ENCODE measurements at places on chromosomes 3 and 15.

DNA sequence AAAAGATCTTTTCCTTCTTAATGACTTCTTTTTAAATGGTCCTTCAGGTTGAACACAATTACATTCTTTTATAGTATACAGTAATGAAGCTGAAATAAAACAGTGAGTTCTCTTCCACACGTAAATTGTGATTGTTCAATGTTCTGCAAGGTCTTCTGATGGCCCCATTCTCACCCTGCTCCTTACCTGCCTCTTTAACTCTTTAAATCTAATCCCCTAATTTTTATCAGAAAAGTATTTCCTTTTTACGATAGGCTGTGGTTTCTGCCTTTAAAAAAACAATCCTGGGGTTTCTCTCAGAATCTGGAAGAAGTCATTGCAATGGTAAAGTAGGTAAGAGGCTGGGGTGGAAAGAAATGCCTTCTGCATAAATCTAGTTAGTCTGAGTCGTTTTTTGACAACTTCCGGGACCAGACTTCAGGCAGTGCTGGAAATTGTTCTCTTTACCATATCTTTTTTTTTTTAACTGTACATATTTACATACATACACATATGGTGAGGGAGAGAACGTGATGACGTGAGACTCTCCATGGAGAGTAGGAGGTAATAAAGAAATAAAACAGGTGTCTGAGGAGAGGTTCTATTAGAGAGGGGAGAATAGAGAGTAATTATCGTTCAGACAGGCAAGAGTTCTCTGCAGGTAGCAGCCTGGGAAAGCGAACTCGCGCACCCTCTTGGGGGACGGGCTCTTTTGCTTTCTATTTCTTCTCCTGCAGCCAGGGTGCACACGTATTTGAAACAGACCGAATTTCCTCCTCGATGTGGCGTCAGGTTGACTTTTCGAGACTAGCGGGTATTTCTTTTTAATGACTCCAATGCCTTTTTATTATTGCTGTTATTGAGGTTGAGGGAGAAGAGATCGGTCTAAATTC, at the start of gene SIDT1:
Gene SIDT1 (plus strand): TSS at position 730 of the 872 bp plus-strand sequence. CDS start 467 bp downstream, outside the sequence.
- DNase-seq, result peak; percentile 80

GRCh38 chr3:9970020-9970652, 16.5 kb downstream of the EMC3 start:
- DNase-seq, result no peak

DNA sequence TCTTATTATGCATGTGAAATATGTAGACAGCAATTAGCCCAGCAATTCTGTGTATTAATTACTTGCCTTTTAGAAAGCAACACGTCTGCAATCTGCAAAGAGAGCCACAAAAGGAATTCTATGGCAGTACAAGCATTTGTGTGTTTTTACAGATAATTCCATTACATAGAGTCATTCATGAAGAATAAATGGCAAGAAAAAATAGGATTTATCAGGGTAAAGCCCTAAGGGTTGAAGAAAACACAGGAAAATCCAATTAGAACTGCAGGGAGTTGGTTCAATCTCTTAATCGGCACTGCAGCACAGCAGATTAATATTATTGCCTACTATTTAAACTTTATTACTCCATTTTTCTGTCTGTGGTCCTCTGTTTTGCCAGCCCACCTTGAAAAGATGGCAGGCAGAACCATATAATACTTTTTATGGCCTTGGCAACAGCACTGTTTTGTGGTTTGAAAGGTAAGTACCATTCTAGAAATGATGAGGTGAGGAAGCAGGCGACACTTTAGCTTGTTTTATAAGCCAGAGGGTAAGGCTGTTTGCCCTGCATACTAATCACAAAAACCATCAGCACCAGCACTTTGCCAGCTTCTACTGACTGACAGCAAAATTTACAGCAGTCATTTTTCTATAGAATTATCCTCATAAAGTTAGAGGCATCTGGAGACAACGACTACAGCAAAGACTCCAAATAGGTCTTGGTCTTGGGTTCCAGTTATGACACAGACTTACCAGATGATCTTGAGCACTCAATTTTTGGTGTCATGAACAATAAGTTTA, 638.2 kb upstream of the NAALADL2 start:
- no peak for DNase-seq

DNA sequence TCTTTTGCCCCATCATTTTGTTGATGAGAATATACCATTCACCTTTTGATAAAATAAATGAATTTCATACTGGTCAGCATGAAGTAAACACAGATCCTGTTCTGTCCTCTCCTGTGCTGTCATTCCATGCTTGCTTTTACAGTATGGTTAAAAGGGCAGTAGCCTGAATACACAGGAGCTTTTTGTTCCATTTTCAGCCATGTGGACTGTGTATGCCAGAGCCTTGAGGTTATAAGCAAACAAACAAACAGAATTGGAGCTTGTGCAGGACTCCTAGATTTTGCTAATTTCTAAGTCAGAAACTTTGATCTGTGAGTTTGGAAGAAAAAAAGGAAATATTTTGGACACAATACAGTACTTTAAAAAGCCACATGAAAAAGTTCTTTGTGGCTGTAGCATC, 91.9 kb downstream of the LRRC28 start:
- DNase-seq, result no peak

DNA sequence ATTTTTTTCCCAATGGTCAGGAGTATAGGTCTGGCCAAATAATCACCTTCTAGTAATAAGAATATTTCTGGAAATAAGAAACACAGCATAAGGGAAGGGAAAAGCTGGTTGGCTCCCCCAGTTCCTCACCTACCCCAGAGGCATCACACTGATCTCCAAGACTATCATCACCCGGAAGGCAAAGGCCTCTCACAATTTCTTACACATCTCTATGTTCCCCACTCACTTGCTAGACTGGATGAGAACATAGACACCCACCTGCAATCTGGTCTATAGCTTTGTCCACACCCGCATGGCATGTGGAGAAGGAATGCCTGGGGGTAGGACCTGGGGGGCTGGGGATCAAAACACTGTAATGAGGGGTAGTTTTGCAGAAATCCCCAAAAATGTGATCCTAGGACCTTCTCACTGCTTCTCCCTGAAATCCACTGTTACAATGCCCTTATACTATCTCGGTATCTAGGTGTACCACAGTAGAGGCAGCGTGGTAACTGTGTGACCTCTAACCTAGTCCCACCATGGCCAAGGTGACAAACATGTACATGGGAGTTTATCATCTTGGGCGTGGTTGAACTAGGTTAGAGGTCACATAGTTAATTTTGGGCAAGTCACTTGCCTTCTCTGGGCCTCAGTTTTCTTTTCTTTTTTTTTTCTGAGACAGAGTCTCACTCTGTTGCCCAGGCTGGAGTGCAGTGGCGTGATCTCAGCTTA, 29.5 kb upstream of the NRROS start:
- DNase-seq, result no peak

DNA sequence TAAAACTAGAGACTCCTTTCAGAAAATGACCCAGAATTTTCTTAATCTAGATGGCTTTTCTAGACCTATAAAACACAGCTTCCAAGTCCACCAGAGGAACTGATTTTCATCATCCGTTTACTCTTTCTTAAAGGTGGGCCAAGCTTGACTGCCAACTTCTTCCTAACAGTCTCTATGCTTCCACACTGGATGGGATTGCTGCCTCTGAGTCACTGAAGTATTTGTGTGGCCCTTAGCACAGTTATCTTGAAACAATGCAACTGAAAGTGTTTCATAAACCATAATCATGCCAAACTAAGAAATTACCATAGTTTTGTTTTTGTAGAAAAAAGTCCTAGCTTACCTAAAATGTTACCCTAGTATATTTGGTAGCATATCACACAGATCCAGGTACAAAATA, 985.7 kb downstream of the TUSC7 start:
- DNase-seq, result no peak

DNA sequence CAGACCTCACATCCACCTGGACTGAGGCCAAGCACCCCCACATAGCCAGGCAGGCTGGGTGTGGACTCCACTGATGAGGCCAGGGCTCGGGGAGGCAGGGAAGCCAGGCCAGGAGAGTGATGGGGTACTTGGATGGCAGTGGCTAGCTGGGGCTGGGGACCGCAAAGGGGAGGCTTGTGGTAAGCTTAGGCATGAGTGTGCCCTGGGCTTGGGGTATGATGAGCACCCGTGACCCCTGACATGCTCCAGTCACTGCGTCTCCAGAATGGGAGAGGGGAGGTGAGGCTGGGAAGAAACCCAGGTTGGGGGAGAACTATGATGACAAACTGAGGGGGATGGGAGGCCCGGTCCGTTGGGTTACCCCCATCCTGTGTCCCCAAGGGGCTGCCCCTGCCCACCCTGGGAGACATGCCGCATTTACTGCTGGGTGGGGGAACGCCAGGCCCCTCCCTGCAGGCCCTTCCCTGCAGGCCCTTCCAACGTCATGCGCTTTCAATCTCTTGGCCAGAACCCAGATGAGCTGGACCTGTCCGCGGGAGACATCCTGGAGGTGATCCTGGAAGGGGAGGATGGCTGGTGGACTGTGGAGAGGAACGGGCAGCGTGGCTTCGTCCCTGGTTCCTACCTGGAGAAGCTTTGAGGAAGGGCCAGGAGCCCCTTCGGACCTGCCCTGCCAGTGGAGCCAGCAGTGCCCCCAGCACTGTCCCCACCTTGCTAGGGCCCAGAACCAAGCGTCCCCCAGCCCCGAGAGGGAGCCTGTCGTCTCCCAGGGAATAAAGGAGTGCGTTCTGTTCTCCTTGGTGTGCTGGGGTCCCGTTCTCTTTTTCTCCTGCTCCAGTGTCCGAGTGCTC, 34.1 kb downstream of the TSPAN3 start:
- no peak for DNase-seq

DNA sequence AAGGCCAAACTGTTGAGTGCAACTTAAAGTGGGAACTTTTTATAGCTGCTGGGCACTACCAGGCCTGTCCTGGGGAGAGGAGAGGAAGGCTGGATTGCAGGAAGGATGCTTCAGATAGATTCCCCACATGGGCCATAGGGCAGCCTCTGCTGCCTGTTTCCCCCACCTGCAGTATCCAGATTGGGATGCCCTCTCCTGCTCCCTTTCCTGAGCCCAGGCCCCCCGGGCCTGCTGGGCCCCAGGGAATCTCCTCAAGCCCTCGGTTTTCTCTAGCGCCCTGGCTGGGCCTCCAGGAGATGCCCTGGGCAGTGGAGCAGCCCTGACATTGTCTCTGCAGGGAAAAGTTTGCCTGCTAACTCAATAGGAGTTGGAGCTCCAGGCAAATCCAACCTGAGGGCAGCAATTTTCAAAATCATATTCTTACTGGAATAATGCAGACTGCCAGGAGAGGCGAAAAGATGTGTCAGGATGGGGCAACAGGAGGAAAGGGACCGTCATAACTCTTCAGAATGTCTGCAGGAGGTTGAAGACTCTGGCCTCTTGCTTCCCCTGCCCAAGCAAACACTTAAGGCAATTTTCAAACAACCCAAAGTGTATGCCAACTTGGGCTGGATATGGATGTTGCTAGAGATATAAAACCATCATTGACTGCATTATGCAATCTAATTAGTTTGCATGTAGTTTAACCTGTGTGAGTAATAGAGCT, 4.4 kb downstream of the NR2F2 start:
- no peak for DNase-seq

DNA sequence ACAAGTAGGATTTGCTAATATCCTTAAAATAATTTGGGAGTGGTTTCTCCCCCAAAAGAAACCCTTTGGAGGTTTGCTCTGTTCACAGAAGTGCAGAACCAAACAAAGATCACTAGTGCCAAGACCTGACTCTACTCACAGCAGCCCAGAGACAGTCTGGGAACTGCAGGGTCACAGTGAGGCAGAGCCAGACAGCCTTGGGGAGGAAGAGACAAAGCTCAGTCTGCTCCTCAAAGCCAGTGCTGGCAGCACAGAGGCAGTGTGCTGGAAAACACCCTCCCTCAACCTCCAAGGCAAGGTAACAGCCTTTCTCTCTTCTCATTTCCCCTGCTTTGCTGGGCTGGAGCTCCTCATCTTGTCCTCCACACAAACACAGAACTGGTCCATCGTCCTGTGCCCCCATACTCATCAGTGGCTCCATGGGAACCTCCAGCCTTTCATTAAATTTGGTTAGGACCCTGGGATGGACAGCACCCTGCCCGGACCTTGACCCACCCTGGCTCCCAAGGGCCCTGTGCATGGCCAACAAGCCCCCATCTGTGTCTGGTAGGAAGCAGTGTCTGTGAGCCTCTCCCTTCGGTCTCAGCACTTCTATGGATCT, 12.6 kb downstream of the RAB6B start:
- DNase-seq, result no peak

GRCh38 chr3:38126121-38126892, 10.6 kb downstream of the ACAA1 start:
- DNase-seq, result no peak

DNA sequence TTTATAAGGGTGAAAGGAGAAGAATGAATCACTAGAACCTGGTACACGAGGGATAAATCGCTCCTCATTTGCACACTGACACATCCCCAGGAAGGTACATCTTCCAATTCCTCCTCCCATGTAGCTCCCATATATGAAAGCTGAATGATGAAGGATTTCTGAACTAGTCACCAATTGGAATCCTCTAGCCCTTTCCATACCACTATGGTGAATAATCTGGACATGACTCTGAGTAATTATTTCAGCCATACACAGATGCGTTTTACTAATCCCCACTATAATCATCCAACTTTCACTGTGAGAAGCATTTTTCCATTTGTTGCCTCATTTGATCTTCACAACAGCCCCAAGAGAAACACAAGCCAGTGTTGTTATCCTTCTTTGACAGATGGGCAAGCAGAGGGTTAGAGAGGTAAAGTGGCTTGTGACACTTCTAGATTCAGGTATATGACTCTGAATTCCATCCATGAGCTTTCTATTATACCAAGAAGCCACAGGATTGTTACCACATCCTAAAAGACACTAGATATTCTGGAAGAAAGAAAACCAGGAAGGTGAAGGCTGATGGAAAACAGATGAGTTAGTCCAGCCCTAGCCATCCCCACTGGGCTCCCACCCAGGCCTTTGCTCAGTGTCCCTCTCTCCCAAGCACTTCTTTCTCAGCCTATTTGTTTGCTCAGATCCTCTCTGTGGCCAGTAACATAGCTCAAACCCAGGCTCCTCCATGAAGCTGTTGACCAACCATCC, 22.2 kb upstream of the BCL6 start:
- no peak for DNase-seq

GRCh38 chr3:129195731-129196256, 12.1 kb upstream of the CNBP start:
- DNase-seq, result no peak

DNA sequence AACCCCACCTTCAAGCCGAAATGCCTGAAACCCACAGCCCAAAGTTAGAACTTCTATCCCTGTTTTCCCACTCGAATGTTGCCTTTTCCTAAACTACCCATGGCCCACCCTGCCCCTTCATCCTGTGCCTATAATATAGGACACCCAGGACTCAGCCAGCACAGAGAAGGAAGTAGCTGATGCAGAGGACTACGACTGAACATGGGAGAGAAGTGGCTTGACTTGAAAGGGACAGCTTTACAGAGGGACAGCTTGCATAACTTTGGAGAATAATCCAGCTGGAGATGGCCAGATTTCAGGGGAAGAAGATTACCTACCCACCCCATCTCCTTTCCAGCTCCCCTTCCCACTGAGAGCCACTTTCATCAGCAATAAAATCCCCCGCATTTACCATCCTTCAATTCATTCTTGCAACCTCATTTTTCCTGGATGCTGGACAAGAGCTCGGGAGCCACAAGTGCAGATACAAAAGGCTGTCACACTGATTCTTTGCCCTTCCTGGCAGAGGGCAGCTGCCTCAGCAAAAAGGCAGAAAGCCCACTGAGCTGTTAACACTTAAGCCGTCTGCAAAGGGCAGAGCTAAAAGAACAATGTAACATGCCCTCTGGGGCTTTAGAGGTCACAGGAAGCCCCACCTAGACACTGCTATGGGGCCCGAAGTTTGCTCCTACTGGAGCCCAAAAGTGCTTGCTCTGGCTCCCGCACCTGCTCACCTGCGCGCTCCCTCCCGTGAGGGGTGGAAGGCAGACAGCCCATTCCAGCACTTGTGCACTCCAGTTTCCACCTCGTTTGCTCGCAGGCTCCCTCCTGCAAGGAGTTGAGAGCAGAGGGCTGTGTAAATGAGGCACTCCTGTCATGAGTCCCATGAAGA, 224.0 kb downstream of the TBC1D5 start:
- DNase-seq, result no peak

Data from CD4-positive, alpha-beta T cell treated with Interleukin-6 for 4 hours (primary cell).